CD4-positive, alpha-beta T cell treated with Interleukin-1 beta for 1 hour (primary cell): ENCODE measurements at places on chromosomes 6 and 20.

DNA sequence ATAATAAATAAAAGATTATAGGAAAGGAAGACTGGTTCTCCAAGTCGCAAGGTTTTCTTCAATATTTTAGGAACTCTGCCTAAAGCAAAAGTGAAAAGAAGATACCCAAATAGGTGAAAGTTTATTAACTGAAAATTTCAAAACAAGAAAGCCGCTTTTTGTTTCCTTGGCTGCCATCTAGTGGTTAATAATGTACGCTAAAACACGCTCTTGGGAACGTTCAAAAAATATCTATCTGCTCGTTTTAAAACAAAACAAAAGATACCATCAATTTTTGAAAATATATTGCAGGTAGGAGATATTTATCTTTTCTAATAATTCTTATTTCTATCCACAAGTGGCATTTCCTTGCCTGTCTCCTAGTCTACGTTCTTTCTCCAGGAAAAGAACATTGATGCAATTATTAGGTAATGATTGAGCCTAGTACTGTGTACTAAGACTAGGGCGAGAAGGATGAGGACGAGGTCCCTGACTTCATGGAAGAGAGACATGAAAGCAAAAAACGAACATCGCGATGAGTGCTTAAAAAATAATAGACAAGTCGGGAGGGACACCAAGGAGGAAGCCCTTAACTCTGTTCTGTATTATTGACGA, 97.2 kb downstream of the SPTLC3 start:
- peak; percentile 11 for DNase-seq

DNA sequence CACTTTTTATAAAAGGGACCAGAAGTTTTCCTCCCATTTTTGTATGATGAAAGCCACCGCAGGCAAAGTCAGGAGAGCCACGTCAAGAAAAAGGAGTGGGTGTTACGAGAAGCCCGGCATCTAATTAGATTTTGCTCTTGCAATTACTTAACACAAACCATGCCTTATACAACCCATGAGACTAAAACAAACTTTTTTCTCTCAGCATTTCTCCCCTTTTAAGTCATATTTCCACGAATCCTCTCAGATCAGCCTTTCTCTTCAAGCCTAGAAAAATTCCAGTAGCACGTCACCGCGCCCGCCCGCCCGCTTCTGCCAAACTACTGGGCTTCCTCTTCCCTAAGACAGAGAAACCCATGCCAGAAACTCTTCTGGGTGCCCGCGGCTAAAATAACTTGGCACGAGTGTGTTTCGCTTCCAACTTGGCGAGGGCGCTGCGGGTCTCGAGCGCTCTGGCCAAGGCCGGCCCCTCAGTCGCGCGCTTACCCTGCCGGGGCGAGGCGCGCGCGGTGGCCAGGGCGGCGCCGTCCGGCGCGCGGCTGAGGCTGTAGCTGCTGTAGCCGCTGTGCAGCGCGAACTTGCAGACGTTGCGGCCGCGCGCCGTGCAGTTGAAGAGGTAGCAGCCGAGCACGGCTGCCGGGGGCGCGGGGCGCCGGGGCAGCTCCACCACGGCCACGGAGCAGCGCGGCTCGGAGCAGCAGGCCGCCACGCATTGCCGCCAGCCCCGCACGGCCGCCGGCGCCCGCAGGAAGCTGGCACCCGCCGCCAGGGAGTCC, 1.0 kb downstream of the LRP11 start:
- peak; percentile 14 for DNase-seq

- peak; percentile 66 for DNase-seq
Measured at GRCh38 chr6:11258260-11259237, 26.1 kb upstream of the NEDD9 start.

GRCh38 chr6:43746613-43747102, 23.4 kb upstream of the VEGFA start:
- DNase-seq, result no peak

- no peak for DNase-seq
Measured at GRCh38 chr6:24387818-24388217, 14.9 kb upstream of the MRS2 start.

- DNase-seq, result no peak
Measured at GRCh38 chr6:91240878-91241603, 654.2 kb upstream of the MAP3K7 start.

DNA sequence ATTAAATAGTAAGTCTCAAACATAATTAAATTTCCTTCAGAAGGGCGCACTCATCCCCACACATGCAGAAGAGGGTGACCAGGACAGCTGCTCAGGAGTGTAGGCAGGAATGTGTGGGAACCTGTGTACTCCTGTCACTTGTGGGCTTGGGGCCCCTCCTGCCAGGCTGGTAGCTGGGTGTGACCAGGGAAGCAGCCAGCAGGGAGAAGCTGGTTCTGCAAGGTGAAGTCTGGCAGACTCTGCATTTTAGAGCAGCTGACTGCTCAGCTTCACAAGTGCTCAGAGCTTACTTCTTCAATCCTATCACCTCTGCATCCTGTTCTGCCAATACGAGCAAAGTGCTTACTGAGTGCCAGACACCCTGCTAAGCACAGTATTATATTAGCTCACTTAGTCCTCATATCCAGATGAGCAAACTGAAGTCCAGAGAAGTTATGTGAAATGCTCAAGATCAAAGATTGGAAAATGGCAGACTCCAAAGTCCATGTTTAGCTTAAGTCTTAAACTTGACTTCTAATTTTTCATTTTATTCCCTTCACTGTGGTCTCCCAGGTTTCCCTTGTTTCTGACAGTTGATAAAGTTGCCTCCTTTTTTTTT, 27.9 kb downstream of the ELMO2 start:
- DNase-seq, result no peak

GRCh38 chr6:21961226-21961625, 335.6 kb downstream of the PRL start:
- no peak for DNase-seq

GRCh38 chr6:169656546-169657283, 45.1 kb downstream of the WDR27 start:
- no peak for DNase-seq

GRCh38 chr6:88813045-88813444, 150.4 kb downstream of the RNGTT start:
- DNase-seq, result no peak
